Large intestine (tissue), 12 donors: ENCODE measurements at places on chromosomes 11 and 22.

DNA sequence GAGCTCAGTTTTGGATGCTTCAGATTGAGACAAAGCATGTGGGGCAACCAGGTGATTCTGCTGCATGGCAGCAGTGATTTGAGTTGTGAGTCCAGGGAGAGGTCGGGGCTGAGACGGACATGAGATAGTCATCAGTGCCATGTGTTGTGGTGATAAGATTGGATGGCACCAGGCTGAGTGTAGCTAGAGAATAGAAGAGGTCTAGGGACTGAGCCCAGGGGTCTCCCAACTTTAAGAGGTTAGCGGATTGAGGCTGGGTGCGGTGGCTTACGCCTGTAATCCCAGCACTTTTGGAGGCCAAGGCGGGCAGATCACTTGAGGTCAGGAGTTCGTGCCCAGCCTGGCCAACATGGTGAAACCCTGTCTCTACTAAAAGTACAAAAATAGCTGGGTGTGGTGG, 6.3 kb upstream of the CTSD start:
- DNase-seq: no peak
- no peaks in the 10 kb centered on the region for H3K36me3 ChIP-seq
- H3K27me3 ChIP-seq: peaks cover 2% of the 10 kb centered on the region
- H3K27ac ChIP-seq: no peak overlapping the region
- no peak overlapping the region for H3K4me3 ChIP-seq

- no peak for DNase-seq
- no peak overlapping the region for H3K27ac ChIP-seq
- no peaks in the 10 kb centered on the region for H3K4me1 ChIP-seq
- no peaks in the 10 kb centered on the region for H3K27me3 ChIP-seq
Observed at GRCh38 chr11:47470671-47471070, 21.7 kb upstream of the RAPSN start.

GRCh38 chr22:26845021-26845743, 187.8 kb downstream of the MIAT start:
- no peak overlapping the region for H3K27ac ChIP-seq
- no peaks in the 10 kb centered on the region for H3K4me1 ChIP-seq
- H3K4me3 ChIP-seq: no peak overlapping the region

DNA sequence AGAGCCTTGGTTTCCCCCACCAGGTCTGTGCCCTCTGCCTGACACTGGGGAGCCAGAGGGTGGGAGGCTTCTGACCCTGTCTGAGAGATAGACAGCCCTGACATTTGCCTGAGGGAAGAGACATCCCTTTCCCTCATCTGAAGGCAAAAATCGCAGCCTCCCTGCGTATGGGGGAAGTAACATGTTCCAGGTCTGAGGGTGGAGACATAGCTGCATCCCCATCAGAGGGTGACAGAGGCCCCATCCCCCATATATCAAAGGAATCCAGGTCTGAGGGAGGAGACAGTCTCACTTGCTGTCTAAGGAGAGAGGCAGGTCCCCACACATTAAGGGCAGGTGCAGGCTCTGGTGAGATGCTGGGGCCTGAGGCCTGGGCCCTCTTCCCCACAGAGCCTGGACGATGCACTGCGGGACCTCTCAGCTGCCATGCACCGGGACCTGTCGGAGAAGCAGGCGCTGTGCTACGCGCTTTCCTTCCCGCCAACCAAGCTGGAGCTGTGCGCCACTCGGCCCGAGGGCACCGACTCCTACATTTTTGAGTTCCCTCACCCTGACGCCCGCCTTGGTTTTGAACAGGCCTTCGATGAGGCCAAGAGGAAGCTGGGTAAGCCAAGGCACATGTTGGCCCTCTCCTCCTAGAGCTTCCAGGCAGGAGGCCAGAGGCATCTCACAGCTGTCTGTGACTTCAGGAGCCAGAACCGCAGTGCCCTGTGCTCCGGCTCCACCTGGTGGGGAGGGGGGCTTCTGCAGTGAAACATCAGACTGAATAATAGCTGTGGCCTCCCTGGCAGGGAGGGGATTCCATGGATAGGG, 16.1 kb upstream of the RELT start:
- H3K4me3 ChIP-seq: no peak overlapping the region
- no peak for DNase-seq
- no peak overlapping the region for H3K27ac ChIP-seq
- H3K27me3 ChIP-seq: no peaks in the 10 kb centered on the region
- peaks cover 91% of the 10 kb centered on the region for H3K36me3 ChIP-seq

- no peaks in the 10 kb centered on the region for H3K4me1 ChIP-seq
- H3K27me3 ChIP-seq: no peaks in the 10 kb centered on the region
- DNase-seq: no peak
- no peak overlapping the region for H3K27ac ChIP-seq
- H3K36me3 ChIP-seq: no peaks in the 10 kb centered on the region
- H3K4me3 ChIP-seq: no peak overlapping the region
Observed at GRCh38 chr11:21861314-21861713, 331.6 kb upstream of the ANO5 start.

DNA sequence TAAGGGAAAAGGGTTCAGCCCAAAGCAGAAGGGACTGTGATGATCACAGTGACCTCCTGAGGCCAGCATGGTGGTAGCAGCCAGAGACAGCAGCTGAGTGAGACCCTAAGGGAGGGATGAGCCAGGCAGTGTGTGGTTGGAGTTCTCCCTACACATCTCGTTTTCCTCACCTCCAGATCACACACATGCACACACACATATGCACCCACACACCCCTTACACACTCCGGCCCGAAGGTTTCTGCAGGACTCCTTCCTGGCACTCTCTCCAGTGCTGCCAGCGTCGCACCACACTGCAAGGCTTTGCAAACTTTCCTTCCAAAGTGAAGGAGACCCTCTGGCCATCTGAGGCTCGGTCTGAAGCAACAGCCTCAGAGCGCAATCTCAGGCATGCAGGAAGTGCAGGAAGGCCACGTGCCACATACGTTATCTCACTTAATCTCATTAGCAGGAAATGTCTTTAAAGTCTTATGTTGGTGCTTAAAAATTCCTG, 26.9 kb upstream of the TP53I11 start:
- no peaks in the 10 kb centered on the region for H3K27me3 ChIP-seq
- H3K27ac ChIP-seq: peak overlapping the region; percentile 61
- peak; percentile 68 for DNase-seq
- H3K4me3 ChIP-seq: no peak overlapping the region
- peaks cover 42% of the 10 kb centered on the region for H3K4me1 ChIP-seq

GRCh38 chr11:45209891-45210699, 63.7 kb downstream of the PRDM11 start:
- H3K4me3 ChIP-seq: no peak overlapping the region
- DNase-seq: peak; percentile 56
- H3K27me3 ChIP-seq: no peaks in the 10 kb centered on the region
- H3K4me1 ChIP-seq: peaks cover 24% of the 10 kb centered on the region
- peaks cover 91% of the 10 kb centered on the region for H3K36me3 ChIP-seq

DNA sequence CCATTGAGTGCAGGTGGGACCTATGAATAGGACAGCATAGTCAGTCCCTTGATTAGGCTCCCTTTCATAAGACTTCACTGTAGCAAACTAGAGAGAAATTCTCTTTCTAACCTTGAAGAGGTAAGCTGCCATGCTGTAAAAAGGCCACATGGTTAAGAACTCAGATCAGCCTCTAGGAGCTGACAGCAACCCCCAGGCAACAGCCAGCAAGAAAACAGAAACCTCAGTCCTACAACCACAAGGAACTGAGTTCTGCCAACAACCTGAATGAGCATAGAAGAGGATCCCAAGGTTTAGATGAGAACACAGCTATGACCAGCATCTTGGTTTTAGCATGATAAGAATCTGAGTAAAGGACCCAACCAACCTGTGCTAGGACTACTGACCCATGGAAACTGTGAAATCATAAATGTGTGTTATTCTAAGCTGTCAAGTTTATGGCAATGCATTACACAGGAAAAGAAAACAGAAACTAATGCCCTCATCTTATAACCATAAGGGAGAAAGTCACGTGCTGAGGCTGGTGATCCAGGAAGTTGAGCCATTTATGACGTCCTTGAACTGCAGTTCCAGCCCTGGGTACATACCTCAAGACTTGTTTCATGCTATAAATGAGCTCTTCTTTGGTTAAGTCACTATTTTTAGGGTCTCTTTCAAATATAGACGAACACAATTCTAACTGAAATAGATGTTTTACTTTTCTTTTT, 43.3 kb downstream of the RAB38 start:
- H3K4me1 ChIP-seq: no peaks in the 10 kb centered on the region
- no peaks in the 10 kb centered on the region for H3K27me3 ChIP-seq
- no peaks in the 10 kb centered on the region for H3K36me3 ChIP-seq

DNA sequence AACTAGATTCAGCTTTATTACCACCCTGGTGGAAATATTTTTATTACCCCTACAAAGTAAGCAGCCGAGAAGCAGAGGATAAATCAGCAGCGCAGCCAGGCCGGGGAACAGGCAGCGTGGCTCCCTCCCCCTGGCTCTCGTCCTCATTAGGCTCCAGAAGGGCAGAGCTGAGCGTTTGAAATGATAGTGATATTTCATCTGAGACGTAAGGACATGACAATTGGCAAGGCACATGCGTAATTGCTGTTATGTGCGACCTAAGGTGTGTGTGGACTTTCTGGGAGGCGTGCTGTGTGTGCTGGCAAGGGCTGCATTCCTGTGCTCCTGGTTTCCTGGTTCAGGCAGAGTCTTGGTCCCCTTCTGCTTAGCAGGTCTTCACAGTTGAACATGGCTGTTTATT, 247.8 kb downstream of the TBC1D22A start:
- H3K36me3 ChIP-seq: peaks cover 20% of the 10 kb centered on the region
- DNase-seq: no peak
- no peaks in the 10 kb centered on the region for H3K27me3 ChIP-seq
- H3K27ac ChIP-seq: no peak overlapping the region
- no peak overlapping the region for H3K4me3 ChIP-seq
- peaks cover 17% of the 10 kb centered on the region for H3K4me1 ChIP-seq

- DNase-seq: no peak
- no peaks in the 10 kb centered on the region for H3K36me3 ChIP-seq
- no peak overlapping the region for H3K27ac ChIP-seq
- no peaks in the 10 kb centered on the region for H3K4me1 ChIP-seq
- H3K27me3 ChIP-seq: no peaks in the 10 kb centered on the region
Observed at GRCh38 chr11:82906236-82906635, 4.7 kb downstream of the DDIAS start.

GRCh38 chr22:31496007-31496734, at the start of gene SFI1:
Gene SFI1, plus strand, starts transcription at chr22:31496536. Its CDS starts 11,749 bp downstream, at chr22:31508285.
- H3K4me1 ChIP-seq: peaks cover 5% of the 10 kb centered on the region
- peak within 1 kb of the TSS; percentile 96 for H3K27ac ChIP-seq
- no peaks in the 10 kb centered on the region for H3K27me3 ChIP-seq
- H3K36me3 ChIP-seq: no peaks in the 10 kb centered on the region

GRCh38 chr11:83410605-83411565, 124.7 kb upstream of the CCDC90B start:
- H3K27me3 ChIP-seq: no peaks in the 10 kb centered on the region
- no peaks in the 10 kb centered on the region for H3K36me3 ChIP-seq
- no peaks in the 10 kb centered on the region for H3K4me1 ChIP-seq
- DNase-seq: peak; percentile 14
- H3K4me3 ChIP-seq: no peak overlapping the region
- H3K27ac ChIP-seq: no peak overlapping the region

GRCh38 chr22:35460688-35461087, 60.7 kb downstream of the MCM5 start:
- no peak for DNase-seq
- H3K4me3 ChIP-seq: no peak overlapping the region
- H3K27me3 ChIP-seq: no peaks in the 10 kb centered on the region
- no peaks in the 10 kb centered on the region for H3K4me1 ChIP-seq
- no peak overlapping the region for H3K27ac ChIP-seq
